Aorta (tissue), 5 donors: ENCODE measurements at places on chromosomes 7 and 10. TPM values are rescaled to one million over a fixed set of nuclear protein-coding genes. Genes with fewer than 3 reads are reported as not detected.

The ADRB1 gene
- total RNA-seq: 0.19 TPM

DNA sequence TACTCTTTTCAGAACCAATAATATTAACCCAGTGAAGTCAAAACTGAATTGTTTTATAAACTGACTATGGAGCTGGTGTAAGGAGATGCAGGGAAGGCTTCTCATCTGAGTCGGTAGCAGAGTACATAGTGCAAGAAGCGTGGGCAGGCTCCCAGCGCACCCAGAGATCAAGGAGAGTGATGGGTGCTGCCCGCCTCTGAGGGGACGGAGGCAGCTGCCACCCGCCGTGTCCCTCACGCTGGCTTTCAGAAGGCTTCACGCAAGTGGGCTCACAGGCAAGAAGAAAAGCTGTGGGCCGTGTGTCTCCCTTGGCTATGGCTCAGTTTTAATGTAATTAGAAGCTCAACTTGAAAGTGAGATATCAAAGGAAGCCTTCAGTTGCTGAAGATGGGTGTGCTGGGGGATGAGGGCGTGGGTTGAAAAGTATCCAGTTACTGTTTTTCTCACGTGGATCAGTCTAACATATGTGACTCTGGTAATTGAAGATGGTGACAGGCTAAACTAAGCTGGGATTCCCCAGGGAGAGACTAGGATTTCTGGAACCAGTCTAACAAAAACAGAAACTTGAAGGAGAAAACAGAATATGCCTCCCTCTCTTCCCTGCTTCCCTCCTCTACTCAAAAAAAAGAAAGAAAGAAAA lies 159.9 kb downstream of the MGMT start:
- no peaks in the 10 kb centered on the region for H3K4me1 ChIP-seq
- H3K4me3 ChIP-seq: no peak overlapping the region
- H3K36me3 ChIP-seq: no peaks in the 10 kb centered on the region
- no peaks in the 10 kb centered on the region for H3K27me3 ChIP-seq
- DNase-seq: no peak

GRCh38 chr7:48111596-48111995 lies 22.5 kb downstream of the UPP1 start:
- DNase-seq: no peak
- H3K4me3 ChIP-seq: no peak overlapping the region
- H3K27ac ChIP-seq: no peak overlapping the region
- H3K4me1 ChIP-seq: no peaks in the 10 kb centered on the region
- H3K27me3 ChIP-seq: no peaks in the 10 kb centered on the region

- peak overlapping the region; percentile 94 for H3K4me3 ChIP-seq
- H3K4me1 ChIP-seq: no peaks in the 10 kb centered on the region
- DNase-seq: peak; percentile 86
- H3K36me3 ChIP-seq: no peaks in the 10 kb centered on the region
- no peaks in the 10 kb centered on the region for H3K27me3 ChIP-seq
Observed at GRCh38 chr7:24573554-24574338, 494 bp downstream of the PALS2 start.

The MACROH2A2 gene
- total RNA-seq: 3.5 TPM

GRCh38 chr10:133124357-133125211 lies 35.4 kb upstream of the KNDC1 start:
- H3K36me3 ChIP-seq: no peaks in the 10 kb centered on the region
- no peaks in the 10 kb centered on the region for H3K27me3 ChIP-seq
- H3K4me1 ChIP-seq: no peaks in the 10 kb centered on the region
- H3K4me3 ChIP-seq: no peak overlapping the region

The NUTM2B gene
- total RNA-seq: 0.42 TPM
